ENCODE measurements at places on chromosomes 6 and 20. TPM values are rescaled to one million over a fixed set of nuclear protein-coding genes. Genes with fewer than 3 reads are reported as not detected.

Gene MACROD2
- polyA plus RNA-seq: 0.33 TPM

Gene SPATS1
- polyA plus RNA-seq: not detected

Gene PABPC1L
- polyA plus RNA-seq: 251 TPM

Gene USP49
- polyA plus RNA-seq: 2.4 TPM

Gene PARD6B
- 0.49 TPM for polyA plus RNA-seq

Gene PAX1
- not detected for polyA plus RNA-seq

Gene SYCP2L
- 0.82 TPM for polyA plus RNA-seq

Gene KIF25
- not detected for polyA plus RNA-seq

Gene BCLAF1
- polyA plus RNA-seq: 21.9 TPM

Gene BEND6
- 9.2 TPM for polyA plus RNA-seq

Gene TP53TG5
- polyA plus RNA-seq: not detected

Gene NKX2-4
- polyA plus RNA-seq: not detected

Gene TRIM39
- polyA plus RNA-seq: 6.5 TPM

Gene MOCS3
- polyA plus RNA-seq: 4.4 TPM

Gene HLA-DQA2
- polyA plus RNA-seq: not detected

Gene ANKEF1
- polyA plus RNA-seq: 2.9 TPM

Gene BANF2
- polyA plus RNA-seq: not detected

Gene MOG
- not detected for polyA plus RNA-seq

Gene CD40
- not detected for polyA plus RNA-seq

Gene AARS2
- 9.0 TPM for polyA plus RNA-seq
